ENCODE measurements at places on chromosomes 4 and X. TPM values are rescaled to one million over a fixed set of nuclear protein-coding genes. Genes with fewer than 3 reads are reported as not detected.

GRCh38 chr4:77819843-77820648 lies 878 bp upstream of the CNOT6L start:
- DNase-seq = peak; percentile 94

DNA sequence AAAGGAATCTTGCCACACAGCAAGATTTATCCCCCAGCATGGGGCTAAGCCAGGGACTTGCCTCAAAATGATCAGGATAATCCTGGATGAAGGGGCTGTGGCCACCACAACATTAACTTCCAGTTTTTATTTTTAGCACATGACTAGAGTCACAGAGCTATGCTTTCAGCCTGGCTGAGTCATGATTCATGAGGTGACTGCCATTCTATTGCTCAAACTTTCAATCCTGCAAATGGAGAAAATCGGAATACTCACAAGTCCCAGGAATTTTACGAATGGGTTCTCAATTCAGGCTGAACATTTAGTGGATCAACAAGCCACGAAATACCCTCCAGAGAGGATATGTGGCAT lies 70.7 kb upstream of the HPGD start:
- no peak for DNase-seq

PAGE2B gene
- not detected for total RNA-seq

C4orf50 gene
- 1.6 TPM for total RNA-seq

PDE6B gene
- 12.4 TPM for total RNA-seq
